ENCODE measurements at places on chromosomes 2 and 18.

- no peak for DNase-seq
Measured at GRCh38 chr2:8219631-8220355, 462.1 kb upstream of the ID2 start.

DNA sequence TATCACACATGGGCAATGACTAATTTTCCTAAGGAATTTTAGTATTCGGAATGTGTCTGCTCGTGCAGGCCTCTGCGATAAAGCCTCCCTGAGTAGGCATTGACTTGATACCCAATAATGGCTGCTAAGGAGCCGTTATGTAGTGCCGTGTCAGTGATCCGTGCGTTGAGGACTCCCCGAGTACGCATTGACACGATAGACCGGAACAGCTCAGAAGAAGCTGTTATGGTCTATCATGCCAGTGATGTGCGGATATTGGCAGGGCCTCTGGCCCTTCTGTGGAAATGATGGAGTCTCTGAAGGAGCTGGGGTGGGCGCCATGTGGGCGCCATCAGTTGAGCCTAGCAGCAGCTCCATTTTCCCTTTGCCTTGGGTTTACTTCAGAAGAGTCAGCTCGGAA is 29.1 kb downstream of the ZEB2 start:
- no peak for DNase-seq

DNA sequence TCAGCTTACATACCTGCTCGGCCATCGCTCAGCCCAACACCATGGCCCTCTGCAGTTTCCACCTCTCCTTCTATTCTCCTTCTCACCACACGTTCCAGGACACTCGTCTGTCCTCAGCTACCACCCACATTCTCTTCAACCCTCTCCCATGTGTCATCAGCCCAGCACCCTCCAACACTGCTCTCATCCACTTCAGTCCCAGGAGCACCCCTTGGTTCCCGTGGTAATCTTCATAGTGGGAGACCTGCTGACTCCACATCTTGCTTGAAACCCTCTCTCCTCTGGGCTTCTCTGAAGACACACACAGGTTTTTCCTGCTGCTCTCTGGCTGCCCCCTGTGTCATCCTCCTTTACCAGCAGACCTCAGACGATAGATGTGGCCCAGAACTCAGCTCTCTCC is 228.7 kb downstream of the GBX2 start:
- no peak for DNase-seq

DNA sequence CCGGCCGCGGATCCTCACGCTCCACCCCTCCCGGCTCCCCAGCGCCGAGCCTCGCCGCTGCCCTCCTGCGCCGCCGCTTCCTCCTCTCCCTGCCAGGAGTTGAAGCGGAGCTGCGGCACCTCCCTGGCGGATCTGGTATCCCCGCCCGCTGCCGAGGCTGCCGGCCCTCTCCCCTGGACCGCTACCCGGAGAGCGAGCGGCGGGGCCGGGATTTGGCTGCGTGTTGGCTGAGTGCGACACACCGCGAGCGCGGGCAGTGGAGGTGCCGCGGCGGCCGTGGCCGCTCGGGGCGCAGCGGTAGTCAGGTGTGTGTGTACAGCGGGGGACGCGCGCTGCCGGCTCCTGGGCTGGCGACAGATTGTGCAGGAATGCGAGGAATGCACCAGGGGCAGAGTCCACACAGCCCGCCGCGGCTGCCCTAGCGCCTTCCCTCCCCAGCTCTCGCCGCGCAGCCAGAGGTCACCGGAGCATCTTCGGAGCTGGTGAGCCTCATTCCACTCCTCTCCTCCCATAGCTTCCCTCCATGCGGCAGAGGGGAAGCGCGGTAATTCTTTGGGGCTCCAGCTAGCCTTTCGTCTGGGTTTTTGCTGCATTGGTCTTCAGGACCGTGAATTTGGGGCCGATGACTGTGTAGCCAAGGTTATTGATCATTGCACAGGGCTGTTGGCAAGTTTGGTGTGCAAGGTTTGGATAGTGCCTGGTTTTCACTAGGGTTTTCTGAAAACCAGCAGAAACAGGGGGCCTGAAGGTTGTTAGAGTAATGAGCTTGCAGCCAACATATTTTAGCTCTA is 1.3 kb downstream of the PKP4 start:
- peak; percentile 53 for DNase-seq

GRCh38 chr2:224645722-224646121 is 60.6 kb upstream of the CUL3 start:
- no peak for DNase-seq

DNA sequence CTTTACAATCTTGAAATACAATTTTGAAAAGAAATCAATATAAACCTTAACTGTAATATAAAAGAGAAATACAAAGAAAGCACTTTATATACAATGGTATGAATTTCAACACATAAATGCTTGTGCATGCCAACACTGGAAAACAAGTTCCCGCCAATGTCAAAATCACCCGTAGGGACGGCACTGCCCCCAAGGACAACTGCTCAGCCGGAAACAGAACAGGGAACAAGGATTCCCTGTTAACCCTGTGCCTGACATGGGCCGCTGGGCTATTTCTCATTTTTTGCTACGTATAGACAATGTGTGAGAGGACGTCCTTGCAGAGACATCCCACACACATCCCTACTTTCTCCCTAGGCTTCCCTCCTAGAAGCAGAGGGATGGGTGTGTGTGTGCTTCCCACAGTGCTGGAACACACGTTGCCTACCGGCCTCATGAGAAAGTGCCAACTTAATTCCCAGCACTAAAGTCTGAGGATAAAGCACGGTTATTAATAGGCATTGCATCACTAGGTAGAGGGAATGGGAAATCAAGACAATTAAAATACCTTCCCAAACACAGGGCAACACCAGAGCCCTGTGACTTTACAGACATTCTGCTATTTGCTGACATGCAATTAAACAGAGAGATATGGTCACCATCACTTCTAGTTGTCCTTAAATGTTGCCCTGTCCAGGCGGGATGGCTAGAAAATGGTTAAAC is 14.4 kb downstream of the AFG3L2 start:
- no peak for DNase-seq

- DNase-seq, result no peak
Measured at GRCh38 chr2:241001413-241002274, 3.2 kb downstream of the SNED1 start.

GRCh38 chr2:240836781-240837467 is 16.9 kb upstream of the KIF1A start:
- no peak for DNase-seq

- DNase-seq, result no peak
Measured at GRCh38 chr18:3761266-3761665, 311.3 kb downstream of the TGIF1 start.

GRCh38 chr2:142180820-142181533 is 50.2 kb upstream of the LRP1B start:
- no peak for DNase-seq

DNA sequence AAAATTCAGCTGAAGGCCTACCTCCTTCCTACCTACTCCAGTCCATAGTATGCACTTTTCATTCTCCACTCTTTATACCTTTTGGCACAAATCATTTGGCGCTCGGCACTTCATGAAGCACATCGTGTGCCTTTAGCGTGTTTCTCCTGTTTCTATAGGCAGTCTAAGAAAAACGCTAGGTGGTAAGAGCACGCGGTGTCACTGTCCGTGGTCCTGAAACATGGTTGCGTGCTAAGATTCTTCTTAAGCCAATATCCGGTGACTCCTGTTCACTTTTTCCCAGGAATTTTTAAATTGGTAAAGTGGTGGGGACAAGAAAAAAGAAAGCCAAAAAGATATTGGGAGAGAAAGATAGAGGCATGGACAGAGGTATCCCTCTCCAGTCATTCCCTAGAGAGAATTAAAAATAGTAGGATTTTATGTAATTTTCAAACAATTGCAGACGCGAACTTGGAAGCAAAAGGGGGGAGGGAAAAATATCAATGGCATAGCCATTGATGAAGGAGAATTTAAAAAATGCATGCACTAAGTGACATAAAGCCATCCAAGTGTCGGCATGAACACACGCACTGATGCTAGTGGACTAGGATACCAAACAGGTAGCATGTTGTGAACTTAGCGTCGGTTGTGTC is 1.4 kb upstream of the CTNNA2 start:
- DNase-seq, result no peak

GRCh38 chr2:47179388-47179787 is 24.3 kb upstream of the STPG4 start:
- no peak for DNase-seq

DNA sequence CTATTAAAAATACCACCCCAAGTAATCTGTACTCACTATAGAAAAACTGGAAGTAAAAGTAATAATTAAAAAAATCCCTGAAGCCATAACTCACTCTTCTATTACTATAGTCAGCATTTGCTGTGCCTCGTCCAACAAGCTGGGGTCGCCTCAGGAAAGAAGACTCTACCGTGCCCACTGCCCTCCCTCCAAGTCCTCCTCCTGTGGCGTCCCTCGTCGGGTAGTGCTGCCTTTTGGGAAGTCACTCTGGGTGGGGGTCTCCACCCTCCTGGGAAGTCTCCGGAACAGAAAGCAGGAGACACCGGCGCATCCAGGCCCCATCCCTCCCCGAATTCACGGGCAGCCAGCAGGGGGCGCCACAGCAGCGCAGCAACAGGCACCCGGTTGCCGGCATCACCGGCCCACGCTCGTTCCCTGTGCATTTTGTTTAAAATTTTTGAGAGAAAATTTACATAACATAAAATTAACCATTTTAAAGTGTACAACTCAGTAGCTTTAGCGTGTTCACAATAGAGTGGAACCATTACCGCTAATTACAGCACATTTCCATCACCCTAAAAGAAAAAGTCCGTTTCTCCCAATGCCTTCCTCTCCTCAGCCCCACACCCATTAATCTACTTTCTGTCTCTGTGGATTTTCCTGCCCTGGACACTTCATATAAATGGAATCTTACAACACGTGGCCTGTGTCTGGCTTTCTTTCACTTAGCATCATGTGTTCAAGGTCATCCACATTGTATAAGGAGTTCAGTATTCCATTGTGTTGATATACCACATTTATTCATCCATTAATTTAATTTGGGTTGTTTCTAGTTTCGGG is 62.2 kb downstream of the ADNP2 start:
- peak; percentile 47 for DNase-seq

GRCh38 chr2:107137706-107138105 is 251.7 kb upstream of the ST6GAL2 start:
- no peak for DNase-seq

DNA sequence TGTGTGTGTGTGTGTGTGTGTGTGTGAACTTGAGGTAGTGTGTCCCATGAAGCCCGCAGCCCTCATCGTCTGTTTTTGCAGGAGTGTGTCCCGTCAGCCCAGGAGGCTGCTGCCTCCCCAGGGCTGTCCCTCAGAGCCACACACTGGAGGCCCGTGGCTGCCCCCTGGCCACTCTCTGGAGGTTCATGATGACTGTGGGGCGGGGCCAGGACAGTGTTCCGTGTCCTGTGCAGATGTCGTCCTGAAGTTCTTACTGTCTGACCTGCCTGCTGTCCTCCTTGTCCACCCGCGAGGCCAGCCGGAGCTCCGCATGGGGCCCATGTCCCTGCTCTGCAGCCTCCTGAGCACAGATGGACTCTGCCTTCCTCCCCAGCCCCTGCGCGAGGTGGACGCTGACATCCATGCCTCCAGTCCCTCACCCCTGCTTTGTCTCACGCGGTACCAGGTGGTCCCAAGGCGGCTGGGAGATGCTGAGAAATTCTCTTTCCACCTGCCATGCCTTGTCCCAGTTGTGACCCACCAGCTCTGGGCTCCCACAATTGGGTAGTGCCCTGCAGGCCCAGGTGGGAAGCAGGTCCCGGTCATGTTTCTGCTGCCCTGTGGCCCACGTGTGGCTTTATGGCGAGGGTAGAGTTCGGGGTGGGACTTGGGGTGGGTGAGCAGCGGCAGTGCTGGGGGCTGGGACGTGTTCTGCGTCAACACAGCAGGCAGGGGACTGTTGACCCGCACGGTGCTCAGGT is 92.8 kb downstream of the NFATC1 start:
- no peak for DNase-seq

- DNase-seq, result no peak
Measured at GRCh38 chr18:31447530-31448191, at the start of gene DSG3. Gene DSG3, plus strand, starts transcription at chr18:31447741. Its CDS starts 137 bp downstream, at chr18:31447878.

GRCh38 chr2:71554028-71554705 is 100.8 kb downstream of the DYSF start:
- no peak for DNase-seq

- DNase-seq, result no peak
Measured at GRCh38 chr18:12101266-12101665, 7.6 kb downstream of the ANKRD62 start.

GRCh38 chr2:213253162-213253561 is 31.1 kb upstream of the SPAG16 start:
- no peak for DNase-seq

- no peak for DNase-seq
Measured at GRCh38 chr2:121001641-121002040, 266.0 kb downstream of the GLI2 start.

DNA sequence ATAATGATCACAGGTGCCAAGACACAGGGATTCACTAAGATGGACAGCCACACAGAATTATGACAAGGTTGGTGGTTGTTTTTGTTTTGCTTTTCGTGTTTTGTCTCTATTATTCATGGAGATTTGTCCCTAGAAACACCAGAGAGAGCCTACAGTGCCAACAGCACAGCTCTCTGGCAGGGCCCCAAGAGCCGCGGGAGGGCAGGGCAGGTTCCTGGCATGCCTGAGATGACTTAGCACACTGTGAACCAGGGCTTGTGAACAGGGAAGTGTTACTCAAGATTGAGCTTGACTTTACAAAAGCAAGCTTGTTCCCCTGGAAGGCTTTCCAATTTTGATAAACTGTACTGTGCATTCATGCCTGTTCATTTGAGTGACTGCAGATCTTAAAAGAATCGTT is 437.4 kb upstream of the SALL3 start:
- no peak for DNase-seq

DNA sequence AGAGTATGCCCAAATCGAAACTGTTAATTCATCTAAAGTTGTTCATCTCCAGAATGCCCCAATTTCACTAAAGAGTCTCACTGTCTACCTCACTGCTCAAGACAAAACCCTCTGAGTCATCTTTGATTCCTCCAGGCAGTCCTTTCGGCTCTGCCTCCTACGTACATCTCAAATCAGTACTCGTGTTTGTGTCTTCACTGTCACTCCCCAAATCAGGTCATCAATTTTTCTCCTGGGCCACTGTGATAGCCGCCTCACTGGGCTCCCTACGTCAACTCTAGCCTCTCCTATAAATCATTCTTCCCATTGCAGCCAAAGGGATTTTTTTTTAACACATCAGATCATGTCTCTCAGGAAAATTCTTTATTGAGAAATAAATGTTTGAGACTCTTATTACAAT is 42.1 kb upstream of the TTC39C start:
- DNase-seq, result no peak

DNA sequence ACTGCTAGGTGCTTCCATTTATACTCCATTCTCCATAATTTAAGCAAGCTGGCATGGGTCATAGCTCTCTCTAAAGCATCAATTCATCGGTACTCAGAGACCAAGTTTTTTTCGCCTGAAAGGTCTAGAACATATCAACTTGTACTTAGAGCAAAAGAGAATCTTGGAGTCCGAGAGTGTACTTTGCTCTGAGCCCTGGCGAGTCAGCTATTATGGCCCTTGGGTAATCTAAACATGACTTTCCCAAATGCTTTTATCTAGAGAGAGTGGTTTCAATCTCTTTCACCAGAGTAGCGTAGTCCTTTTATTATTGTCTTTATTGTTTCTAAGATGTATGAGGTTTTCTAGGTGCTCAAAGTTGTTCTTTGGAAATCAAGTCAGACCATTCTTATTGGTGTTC is 34.4 kb downstream of the MAIP1 start:
- no peak for DNase-seq

- DNase-seq, result no peak
Measured at GRCh38 chr18:72869226-72870185, 1.7 kb upstream of the NETO1 start.
